ENCODE measurements at places on chromosomes 13 and 19.

DNA sequence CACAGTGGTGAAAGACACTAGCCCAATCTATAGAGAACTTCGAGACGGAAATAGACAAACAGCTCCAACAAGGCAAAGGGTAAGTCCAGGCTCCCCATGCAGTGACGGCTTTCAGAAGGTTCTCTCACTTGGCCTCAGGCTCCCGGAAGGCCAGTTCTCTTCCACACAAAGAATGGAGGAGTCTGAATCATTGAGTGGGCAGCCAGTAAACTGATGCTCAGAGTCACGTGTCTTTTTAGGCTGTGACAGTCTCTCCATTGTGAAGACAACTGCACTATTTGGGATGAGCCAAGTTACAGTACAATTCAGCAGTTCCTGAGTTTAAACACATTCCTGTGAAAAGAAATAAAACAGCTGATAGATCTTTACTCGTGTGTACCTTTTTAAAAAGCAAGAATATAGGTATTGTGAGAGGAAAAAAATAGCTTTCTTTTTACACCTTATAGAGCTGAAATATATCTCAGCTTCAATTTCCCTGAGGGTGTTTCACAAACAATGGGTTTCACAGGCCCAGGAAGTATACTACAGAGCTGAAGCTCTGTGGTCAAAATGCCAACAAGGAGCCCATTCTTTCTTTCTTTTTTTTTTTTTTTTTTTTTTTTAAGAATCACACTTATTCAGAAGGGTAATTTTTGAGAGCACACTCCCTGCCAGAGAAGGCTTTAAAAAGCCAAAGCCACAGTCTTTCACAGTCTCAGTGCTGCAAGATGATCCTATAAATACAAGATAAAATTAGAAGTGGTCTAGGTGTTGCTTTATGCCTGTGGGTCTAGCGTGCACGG is 135.1 kb downstream of the FREM2 start:
- no peak for DNase-seq

DNA sequence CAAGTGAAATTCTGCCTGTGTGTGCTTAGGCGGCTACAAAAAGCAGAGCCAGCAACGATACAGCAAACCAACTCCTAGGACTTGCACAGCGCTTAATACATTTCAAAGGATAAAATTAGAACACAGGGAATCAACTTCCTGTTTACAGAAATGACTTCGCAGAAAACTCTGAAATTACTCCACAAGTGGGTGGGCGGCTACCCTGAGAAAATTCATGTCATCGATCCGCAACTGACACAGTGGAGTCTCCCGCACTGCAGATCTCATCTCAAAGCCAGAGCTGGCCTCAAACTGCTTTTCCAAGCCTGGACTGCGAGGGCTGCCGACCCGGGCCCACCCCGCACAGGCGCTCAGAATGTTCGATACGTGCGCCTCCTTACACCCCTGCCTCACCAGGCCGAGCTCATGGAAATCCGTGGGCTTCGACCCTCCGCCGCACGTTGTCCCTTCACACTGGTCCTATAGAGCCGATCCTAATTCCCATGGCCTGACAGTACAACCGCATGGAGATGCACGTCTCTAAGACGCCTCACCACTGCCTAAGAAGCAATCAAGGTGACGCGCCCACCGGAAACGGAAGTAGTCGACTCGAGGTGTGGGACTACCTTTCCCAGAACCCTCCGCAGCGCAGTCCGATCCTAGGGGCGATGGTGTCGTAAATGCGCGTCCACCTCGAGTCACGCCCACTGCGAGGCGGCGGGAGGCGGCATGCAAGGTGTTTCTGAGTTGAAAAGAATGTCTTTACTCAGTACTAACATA is at the start of gene ZNF229:
Gene ZNF229, minus strand, starts transcription at position 557 of the 759 bp plus-strand sequence. CDS start 5,625 bp downstream, outside the sequence.
- DNase-seq: peak; percentile 80

DNA sequence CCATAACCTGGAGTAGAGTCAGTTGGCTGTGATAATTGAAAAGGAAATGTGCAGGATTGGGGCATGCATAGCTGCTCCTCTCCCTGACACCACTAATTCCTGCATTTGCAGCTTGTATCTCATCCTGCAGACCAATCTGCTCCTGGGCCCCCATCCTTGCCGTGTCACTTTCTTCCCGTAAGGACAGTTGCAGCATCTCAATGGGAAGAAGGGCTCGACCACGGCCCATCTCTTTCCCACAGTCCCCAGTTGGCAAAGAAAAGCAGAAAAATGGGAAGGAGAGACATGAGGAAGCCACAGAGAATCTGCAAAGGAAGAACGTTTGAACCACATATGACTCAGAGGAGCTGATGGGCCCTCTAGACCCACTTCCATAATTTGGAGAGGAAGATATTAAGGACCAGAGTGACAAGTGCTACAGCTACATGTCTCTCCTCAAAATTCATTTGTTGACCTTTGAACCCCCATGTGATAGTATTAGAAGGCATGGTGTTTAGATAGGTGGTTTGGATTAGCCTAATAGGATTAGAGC is 1.8 kb upstream of the SIGLEC12 start:
- DNase-seq: no peak

GRCh38 chr19:49907745-49908446 is 11.2 kb upstream of the IL4I1 start:
- DNase-seq: no peak

GRCh38 chr13:100473501-100474044 is 115.0 kb downstream of the GGACT start:
- DNase-seq: no peak

DNA sequence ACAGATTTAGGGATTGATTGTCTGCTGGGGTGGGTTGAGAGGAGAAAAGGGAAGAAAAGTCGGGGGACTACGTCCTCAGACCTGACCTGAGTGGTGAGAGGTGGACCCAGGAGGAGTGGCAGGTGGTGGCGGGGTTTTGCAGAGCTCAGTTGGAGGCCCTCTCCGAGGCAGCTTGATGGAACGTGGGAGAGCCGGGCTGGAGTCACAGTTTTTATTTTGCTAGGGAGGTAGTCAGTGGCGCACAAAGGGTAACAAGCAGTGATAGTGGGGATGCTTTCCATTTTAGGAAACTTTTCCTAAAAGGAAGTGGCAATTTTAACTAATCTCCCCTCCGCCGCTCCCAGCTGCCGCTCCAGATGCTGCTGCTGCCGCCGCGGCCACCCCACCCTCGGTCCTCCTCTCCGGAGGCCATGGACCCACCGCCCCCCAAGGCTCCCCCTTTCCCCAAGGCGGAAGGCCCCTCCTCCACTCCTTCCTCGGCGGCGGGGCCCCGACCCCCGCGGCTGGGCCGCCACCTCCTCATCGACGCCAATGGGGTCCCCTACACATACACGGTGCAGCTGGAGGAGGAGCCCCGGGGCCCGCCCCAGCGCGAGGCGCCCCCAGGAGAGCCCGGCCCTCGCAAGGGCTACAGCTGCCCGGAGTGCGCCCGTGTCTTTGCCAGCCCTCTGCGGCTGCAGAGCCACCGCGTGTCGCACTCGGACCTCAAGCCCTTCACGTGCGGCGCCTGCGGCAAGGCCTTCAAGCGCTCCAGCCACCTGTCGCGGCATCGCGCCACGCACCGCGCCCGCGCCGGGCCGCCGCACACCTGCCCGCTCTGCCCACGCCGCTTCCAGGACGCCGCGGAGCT is 1.1 kb upstream of the ZNF581 start:
- no peak for DNase-seq

DNA sequence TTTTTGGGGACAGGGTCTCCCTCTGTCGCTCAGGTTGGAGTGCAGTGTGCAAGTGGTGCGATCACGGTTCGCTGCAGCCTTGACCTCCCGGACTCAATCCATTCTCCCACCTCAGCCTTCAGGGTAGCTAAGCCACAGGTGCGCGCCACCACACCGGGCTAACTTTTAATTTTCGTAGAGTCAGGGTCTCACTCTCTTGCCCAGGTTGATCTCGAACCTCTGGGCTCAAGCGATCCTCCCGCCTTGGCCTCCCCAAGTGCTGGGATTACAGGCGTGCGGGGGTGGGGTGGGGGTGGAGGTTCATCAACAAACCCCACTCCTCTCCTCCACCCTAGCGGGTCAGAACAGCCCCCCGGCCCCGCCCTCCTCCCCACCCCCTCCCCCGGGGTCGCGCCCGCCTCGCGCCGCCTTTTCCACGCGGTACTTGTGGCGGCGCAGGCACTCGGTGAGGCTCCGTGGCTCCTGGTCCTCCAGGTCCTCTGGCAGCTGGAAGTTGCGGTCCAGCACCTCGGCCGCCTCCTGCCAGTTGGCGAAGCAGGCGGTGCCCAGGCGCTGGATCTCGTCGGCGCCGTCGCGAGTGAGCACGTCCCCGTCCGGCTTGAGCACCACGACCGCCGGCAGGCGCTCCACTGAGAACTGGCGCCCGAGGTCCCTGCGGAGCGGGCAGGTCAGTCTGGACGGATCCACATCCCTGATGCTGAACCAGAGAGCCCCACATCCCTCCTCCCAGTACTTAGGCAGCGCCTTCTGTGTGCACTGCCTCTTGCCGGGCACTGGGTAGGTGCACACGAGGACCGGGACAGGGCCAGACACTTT is 5.2 kb downstream of the NXNL1 start:
- DNase-seq: no peak
